ENCODE measurements at places on chromosomes 13 and 19.

DNA sequence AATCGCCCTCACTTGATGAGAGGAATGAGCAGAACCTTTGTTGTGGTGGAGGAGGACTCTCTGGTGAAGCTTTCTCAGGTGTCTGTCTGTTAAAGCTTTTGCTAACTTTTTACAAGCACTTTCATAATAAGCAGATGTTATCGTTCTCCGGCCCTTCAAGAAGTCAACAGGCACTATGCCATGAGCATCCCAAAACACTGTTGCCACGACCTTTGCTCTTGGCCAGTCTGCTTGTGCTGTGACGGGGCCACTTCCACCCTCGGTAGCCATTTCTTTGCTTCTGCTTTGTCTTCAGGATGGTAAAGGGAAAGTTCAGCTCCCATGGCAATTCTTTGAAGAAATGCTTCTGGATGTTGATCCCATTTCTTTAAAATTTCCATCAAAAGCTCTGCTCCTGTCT lies 93.5 kb upstream of the ANKRD10 start:
- DNase-seq, result no peak

DNA sequence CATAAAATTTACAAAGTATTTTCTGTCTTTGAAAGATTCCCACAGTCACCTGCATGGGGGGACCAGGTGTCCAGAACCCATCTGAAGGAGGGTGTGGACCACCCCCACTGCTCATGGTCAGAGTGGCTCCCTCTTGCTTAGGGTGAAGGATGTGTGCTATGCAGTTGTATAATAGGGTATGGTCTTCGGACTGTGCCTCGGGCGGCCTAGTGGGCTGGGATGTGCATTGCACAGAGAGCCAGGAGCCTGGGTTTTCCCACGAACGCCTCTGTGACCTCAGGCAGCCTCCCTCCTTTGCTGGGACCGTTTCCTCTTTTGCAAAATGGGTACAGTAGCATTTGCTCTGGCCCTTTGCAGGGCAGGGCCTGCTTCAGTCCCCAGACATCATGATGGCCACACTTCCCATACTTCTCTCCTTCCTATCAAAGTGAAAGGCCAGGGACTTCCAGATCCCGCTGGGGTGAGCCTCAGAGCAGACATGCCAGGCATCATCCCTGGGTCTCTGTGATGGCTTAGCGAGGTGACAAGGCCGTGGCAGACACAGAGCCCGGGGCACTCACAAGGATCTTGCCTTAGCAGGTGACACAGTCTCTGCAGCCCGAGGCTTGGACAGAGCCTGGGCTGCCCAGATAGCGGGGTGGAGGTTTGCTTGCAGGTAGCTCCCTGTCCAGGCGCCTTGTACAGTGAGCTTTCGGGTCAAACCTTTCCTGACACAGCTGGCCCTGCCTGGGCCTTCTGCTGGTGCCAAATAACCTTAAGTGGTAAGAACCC lies 59.4 kb upstream of the ZNF536 start:
- no peak for DNase-seq

GRCh38 chr13:75607447-75607846 lies 28.7 kb upstream of the LMO7 start:
- DNase-seq, result no peak

DNA sequence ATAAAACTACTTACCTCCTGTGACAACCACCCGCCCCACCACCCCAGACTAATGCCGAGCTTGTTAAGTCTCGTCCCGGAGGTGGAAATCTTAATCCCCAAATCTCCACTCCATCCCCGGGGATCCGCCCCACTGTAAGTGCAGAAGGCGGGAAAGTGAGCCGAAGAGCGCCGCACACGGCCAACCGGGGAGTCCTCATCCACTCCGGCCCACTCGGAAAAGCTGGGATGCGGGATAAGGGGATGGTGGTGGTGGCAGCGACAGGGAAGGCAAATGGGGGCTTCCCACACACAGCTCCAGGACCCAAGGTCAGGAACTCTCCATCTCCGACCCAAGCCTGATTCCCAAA lies 621 bp downstream of the FBL start:
- no peak for DNase-seq

GRCh38 chr13:100510208-100510957 lies 78.2 kb downstream of the GGACT start:
- DNase-seq, result no peak

DNA sequence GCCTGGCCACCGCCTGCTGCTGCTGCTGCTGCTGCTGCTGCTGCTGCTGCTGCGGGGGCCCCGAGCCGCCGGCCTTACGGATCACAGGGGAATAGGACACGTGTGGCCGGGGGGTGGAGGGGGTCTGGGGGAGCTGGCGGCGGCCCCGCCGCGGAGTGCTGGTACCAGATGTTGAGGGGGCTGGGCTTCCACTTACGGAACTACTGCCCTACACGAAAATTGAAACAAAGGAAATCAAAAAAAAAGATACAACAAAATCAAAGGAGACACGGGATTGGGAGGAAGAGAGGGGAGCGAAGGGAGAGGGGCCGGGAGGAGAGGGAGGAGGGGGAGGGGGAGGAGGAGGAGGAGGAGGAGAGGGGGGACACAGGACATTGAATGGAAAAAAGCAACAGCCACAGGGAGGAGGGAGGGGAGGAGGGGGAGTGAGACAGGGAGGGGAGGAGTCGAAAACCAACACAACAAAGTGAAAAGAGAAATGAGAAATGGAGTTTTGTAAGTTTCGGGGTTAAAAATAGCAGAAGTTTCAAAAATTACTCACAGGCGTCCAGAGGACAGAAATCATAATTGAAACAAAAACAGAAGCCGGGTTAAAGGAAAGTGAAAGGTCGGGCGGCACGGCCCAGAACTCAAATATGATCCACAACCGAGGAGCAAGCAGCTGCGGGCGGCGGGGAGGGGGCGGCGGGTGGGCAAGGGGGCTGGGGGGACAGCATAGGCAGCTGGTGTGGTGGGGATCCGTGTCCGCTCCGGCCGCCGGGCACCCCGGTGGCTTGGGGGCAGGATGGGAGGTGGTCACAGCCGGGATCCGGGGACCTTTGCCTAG lies 57.8 kb downstream of the IER2 start:
- DNase-seq, result peak; percentile 59

Measured in CD4-positive, alpha-beta T cell treated with Interleukin-6 for 4 hours (primary cell).